ENCODE measurements at places on chromosomes 4 and X.

DNA sequence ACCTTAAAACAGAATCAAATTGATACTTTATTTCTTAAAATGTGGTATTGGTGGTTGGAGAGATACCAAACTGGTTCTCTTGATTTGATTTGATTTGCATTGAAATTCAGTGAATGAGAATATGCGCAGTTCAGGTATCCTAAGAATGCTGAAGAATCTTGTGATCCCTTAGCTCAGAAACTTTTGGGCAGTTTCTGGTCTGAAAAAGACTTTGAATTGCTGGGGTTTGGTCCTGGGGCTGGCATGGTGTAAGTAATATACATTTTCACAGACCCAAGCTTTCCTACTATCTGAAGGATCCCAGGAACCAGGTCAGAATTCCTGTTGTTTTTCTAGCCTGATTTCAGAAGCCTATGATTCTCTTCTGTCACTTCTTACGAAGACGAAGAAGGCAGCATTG is 6.6 kb downstream of the RAB33B start:
- DNase-seq, result no peak

GRCh38 chr4:105050896-105051295 is 95.8 kb upstream of the TET2 start:
- DNase-seq, result no peak

- no peak for DNase-seq
These were observed 777.7 kb upstream of the ADGRL3 start for GRCh38 chr4:60422439-60422838.

- no peak for DNase-seq
These were observed 17.7 kb upstream of the PAQR3 start for GRCh38 chr4:78956975-78957374.
